ENCODE measurements at places on chromosomes 13 and 19. TPM values are rescaled to one million over a fixed set of nuclear protein-coding genes. Genes with fewer than 3 reads are reported as not detected.

The ERICH6B gene
- total RNA-seq = not detected

- no peak for DNase-seq
These were observed 479.6 kb downstream of the DIAPH3 start for GRCh38 chr13:59684105-59684504.

The PBX4 gene
- total RNA-seq = 1.2 TPM

GRCh38 chr19:10554760-10555609 is 10.8 kb downstream of the KRI1 start:
- peak; percentile 92 for DNase-seq

DNA sequence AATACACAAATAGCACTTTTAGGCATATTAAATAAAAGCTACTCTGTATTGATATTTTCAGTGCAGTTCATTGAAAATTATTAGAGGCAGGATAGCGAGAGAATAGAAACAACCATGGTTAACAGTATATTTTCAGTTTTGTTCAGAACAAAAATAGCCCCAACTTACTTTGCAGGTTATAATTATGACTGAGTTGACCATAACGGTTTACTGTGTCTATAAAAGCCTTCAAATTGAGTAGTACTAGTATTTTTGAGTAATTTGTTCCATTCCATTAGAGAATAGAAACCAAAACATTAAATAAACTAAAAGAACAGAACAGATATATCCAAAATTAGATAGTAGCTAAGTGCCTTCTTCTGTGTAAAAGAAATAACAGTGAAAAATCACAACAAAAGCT is 1108.4 kb upstream of the PCDH20 start:
- no peak for DNase-seq

DNA sequence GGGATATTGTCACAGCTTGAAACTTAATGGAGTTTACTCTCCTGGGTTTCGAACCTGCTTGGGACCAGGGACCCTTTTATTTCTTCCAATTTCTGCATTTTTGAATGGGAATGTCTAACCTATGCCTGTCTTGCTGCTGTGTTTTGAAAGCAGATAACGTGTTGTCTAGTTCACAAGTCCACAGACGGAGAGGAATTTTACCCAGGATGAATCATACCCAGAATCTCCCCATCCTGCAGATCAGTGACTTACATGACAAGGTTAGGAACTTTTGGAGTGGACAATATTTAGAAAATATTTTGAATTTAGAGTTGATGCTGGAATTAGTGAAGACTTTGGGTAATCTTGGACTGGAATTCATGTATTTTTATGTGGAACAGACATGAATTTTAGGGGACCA is 68.6 kb upstream of the RFXAP start:
- no peak for DNase-seq

GRCh38 chr19:17889609-17890214 is 18.0 kb downstream of the SLC5A5 start:
- DNase-seq = peak; percentile 40

DNA sequence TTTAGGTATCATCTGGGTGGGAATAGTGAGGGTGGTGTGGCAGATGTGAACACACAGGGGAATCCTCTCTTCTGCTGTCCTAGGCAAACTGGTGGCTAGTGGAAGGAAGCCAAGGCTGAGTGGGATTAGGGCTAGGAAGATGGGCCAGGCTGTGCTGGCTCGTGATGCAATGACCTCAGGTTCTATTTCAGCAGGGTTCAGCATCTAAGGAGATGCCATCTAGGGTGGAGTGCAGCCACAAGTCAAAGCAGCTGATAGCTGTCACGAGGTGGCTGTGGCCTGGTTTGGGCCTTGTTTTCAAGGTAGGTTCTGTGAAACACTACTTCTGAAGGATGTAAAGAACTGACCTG is 21.6 kb downstream of the ARL11 start:
- DNase-seq = no peak

- no peak for DNase-seq
These were observed 20.8 kb upstream of the GPR32 start for GRCh38 chr19:50749490-50749889.

Measured in mammary epithelial cell (primary cell).